AG04450 (cell line): ENCODE measurements at places on chromosomes 2 and 18. TPM values are rescaled to one million over a fixed set of nuclear protein-coding genes. Genes with fewer than 3 reads are reported as not detected.

GRCh38 chr2:25309402-25309801 lies 32.3 kb downstream of the DNMT3A start:
- DNase-seq = no peak

- DNase-seq = no peak
Measured at GRCh38 chr2:159755788-159756187, 42.2 kb downstream of the CD302 start.

- DNase-seq = no peak
Measured at GRCh38 chr2:164103271-164103670, 367.5 kb upstream of the FIGN start.

GRCh38 chr2:170255971-170256370 lies 78.0 kb downstream of the MYO3B start:
- DNase-seq = peak; percentile 2

GRCh38 chr2:219388121-219388906 lies 602 bp upstream of the DNPEP start:
- peak; percentile 96 for DNase-seq

DNA sequence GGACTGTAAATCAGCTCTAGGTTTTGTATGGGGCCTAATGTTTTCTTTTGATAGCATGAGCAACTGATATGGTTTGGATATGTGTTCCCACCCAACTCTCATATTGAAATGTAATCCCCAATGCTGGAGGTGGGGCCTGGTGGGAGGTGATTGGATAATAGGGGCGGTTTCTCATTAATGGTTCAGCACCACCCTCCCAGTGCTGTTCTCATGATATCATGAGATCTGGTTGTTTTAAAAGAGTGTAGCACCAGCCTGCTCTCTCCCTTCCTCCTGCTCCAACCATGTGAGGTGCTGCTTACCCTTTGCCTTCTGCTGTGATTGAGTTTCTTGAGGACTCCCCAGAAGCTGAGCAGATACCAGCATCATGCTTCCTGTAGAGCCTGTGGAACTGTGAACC lies 140.2 kb upstream of the SKOR2 start:
- no peak for DNase-seq

GRCh38 chr2:223269386-223269785 lies 217.4 kb downstream of the KCNE4 start:
- no peak for DNase-seq

DNA sequence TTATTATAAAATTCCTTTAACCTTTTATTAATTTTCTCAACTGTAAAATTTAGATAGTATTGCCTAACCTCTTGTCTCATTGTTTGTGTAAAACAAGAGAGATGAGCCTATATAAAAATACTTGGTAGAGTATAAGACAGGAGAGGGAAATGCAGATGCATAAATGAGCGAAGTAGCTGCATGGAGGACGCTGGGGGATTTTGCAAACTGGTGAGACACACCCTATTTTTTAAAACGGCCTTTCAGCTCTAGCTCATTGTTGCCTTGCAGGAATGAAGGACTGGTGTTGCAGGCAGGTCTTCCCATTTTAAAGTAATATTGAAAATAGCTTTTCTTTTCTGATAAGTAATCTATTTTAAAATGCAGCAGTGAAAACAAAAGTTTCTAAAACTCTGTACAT lies 435.3 kb upstream of the HNRNPA3 start:
- no peak for DNase-seq

PLGLB2 gene
- polyA plus RNA-seq = 2.9 and 4.5 TPM in 2 replicates
